ENCODE measurements at places on chromosomes 6 and 20.

DNA sequence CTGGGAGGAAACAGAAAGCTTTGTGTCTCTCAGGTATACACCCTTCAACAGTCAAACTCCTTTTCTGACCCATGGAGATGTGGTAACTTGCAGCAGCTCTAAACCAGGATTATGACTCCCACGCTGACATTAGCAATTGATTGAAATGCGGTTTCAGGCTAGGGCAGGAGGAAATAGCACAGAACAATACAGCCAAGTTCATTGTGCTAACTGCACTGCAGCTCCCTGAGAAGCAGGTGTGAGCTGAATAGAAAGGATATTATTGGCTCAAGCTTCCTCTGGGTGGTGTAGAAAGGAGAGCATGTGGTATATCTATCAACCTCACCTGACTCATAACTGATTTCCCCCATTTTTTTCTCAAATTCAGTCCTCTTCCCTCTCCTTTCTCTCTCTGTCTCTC lies 612.3 kb upstream of the BTBD3 start:
- no peak for DNase-seq

DNA sequence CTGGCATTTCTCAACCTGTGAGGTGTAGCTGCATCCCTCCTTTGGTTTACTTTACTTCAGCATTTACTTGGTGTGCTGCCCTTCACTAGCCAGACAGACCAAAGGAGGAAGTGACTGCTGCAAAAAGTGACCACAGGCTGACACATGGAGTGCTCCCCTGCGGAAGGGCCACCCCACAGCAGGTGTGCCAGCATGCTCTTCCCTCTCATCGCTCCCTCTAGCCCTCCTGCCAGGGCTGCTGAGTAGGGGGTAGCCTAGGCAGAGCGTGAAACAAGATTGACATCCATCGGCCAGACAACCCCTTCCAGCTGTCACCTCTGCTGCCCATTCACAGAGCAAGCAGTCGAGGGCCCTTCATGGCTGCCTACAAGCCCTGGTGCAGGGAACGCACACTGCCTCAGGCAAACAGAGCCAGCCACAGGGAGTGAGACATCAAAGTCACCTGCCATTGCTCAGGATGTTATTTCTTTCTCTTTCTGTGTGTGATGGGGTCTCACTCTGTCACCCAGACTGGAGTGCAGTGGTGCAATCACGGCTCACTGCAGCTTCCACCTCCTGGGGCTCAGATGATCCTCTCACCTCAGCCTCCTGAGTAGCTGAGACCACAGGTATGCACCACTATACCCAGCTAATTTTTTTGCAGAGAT lies 102.0 kb upstream of the RPS6KA2 start:
- no peak for DNase-seq

- DNase-seq, result no peak
Observed at GRCh38 chr20:24733416-24733815, 215.7 kb upstream of the CST7 start.

GRCh38 chr6:156883497-156884252 lies 106.5 kb downstream of the ARID1B start:
- DNase-seq, result no peak

- no peak for DNase-seq
Observed at GRCh38 chr6:161901740-161902426, 628.0 kb upstream of the AGPAT4 start.

GRCh38 chr6:24905483-24905882 lies 30.3 kb downstream of the RIPOR2 start:
- no peak for DNase-seq

DNA sequence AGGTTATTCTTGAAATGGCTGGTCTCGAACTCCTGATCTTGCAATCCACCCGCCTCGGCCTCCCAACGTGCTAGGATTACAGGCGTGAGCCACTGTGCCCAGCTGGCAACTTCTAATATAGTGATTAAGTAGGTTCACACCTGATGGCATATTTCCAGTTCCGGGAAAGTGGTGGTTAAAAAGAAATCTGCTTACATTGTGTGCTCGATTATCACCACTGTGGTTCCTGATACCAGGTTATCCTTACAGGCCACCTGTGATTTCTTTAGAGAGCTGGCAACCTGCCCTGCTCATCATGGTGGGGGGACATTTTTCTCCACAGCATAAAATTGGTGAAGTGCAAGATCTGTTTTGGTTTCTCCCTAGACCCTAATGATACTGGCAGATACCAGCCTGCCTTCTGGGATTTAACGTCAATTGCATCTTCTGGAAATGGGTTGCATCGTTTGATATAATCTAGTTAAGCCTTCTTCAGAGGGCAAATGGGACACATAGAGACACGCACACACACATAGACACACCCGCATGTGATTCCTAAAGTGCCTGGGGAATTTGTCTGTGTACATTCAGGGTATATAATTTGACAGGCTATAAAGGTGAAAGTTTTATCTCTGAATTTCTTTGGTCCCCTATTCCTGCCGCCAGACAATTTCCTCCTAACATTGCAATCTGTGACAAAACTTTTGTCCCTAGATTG lies 49.7 kb upstream of the CITED2 start:
- DNase-seq, result no peak

DNA sequence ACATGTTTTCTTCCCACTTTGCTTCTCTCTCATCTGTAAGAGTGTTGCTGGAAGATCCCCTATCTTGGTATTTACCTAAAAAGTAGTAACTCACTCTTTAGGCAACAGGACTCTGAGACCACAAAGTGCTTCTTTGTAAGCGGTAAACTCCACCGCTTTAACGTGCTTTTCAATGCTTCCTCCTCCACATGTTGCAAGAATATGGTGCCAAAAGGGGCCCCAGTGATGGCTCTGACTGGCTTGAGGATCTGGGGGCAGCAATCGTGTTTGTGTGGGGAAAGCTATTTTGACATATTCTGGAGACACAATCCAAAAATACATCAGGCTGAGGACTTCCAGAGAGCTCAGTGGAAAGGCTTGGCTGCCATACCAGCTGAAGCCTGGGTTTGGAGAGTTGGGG lies 12.4 kb upstream of the CPNE5 start:
- DNase-seq, result no peak

DNA sequence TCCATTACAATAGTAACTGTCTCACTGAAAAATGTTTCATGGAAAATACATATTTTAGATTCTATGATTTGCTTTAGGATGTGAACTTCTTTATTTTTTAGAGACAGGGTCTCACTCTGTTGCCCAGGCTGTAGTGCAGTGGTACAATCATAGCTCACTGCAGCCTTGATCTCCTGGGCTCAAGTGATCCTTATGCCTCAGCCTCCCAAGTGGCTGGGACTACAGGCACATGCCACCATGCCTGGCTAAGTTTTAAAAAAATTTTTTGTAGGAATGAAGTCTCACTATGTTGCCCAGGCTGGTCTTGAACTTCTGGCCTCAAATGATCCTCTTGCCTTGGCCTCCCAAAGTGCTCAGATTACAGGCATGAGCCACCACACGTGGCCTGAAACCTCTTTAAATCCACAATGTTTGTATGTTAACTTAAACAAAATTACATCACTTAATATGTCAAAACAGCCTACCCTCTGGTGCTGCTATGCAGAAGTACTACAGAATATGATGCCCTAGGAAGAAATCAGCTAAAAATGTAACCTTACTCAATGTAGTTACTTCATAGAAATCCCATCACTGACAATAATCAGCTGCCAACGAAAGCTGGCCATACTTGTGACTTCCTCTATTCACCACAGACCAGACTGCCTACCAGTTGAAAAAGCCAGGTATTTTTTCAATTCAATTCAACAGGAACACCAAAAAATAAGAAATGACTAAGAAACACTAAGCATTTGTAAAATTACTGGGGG lies 17.6 kb downstream of the EEF1A1 start:
- DNase-seq, result no peak

GRCh38 chr20:39752262-39752876 lies 790.2 kb downstream of the DHX35 start:
- no peak for DNase-seq

DNA sequence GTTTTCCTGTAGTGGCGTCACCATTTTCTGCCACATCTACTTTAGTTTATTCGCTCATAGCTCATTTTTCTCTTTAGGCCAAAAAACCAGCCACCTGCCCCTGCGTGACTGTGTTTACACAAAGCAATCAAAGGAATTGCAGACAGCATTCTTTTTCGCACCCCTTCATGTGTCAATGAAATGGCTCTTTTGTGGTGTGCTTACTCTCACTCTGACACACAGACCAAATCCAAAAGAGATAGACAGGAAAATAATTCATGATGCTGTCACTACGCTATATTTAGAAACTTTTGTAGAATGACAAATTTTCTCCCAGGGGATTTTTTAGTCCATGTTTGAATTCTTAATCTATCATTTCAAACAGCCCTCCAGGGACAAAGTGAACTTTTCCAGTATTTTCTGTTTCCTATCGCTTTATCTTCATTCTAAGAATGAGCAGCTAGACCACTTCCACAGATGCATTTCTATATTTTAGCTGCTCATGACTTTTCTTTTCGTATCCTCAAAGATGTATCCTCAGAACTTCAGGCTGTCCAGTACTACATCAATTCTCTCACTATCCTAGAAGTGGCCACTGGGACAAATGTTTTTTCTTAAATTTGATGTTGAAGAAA lies 37.9 kb upstream of the KHDRBS2 start:
- no peak for DNase-seq

DNA sequence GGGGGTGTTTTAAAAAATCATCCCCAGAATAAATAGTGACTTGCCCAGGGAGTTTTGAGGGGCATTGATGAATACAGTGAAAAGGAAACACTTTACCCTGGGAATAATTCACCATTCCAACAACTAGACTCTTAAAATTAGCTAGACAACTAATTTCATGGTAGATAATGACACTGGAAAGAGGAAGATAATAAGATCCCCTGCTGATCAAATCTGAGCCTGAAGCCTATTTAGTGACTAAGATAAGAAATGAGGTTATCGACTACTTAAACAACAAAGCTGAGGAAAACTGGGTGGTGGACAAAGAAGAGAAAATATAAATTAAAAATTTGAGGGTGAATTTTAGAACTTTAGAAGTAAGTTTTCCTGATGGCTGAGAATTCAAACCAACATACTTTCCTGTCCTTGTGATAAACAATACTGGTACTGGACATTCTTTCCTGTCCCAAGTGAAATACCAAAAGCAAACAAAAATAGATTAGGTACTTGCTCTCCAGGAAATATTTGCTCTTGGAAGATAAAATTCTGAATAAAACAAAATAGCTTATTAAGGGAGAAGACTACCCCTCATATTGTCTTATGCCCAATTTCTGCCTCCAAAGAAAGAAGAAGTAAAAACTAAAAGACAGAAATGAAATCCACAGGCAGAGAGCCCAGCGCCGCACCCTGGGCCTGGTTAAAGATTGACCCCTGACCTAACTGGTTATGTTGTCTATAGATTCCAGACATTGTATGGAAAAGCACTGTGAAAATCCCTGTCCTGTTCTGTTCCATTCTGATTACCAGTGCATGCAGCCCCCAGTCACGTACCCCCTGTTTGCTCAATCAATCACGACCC lies 64.0 kb upstream of the ADGRF4 start:
- no peak for DNase-seq

- no peak for DNase-seq
Observed at GRCh38 chr6:28323813-28324424, 12.0 kb downstream of the ZSCAN31 start.

GRCh38 chr6:157884756-157885155 lies 61.7 kb downstream of the SNX9 start:
- no peak for DNase-seq

DNA sequence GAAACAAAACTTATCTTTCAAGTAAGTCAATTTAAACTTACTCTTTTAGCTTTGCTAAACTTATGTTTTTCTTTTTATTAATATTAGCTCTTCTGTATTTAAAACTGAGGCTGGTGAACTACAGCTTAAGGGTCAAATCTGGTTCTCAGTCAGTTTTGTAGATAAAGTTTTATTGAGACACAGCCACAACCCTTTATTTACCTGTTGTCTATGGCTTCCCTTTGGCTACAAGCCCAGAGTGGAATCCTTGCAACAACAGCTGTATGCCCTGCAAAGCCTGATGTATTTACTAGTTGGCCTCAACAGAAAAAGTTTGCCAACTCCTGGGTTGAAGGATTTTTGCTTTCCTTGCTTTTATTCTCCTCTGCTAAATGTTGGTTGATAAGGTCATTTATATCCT lies 491.4 kb upstream of the RNF217 start:
- no peak for DNase-seq

- no peak for DNase-seq
Observed at GRCh38 chr6:20565342-20565741, 31.1 kb downstream of the CDKAL1 start.

DNA sequence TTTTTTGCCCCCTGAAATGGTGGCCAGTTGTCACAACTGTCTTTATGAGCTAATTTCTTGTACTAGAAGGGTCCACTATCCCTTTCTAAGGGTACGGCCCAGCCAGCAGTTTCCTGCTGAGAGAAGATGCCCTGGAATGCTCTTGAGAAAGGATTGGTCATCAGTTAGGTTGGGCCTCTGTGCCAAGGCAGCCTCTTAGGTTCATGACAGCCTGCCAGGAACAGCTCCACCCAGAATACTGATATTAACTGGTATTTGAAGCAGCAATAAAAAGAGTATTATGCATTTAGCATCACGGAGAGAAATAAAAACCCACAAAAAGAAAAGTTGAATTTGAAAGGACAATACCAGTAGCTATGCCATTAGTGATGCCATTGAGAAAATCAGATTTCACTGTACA lies 9.0 kb upstream of the HINT3 start:
- DNase-seq, result no peak

DNA sequence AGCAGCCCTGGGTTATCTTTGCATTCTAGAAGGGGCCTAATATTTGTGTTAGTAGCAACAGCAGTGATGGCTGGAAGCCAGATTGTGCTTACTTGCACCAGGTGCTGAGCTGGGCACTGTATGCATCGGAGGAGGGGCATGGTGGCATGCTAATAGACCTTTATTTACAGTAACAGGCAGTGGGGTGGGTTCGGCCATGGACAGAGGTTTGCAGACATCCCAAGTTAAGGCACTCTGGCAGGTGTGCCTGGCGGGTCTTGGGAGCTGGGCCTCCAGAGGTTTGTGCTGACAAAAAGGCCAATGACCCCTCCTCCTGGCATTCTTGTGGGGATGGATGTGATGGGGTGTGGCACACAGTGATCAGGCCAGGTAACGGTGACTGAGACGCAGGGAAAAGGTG lies 39.0 kb upstream of the CD93 start:
- DNase-seq, result no peak

GRCh38 chr6:143515061-143515760 lies 3.7 kb upstream of the FUCA2 start:
- DNase-seq, result no peak

- DNase-seq, result no peak
Observed at GRCh38 chr6:111861431-111861885, 11.8 kb downstream of the FYN start.

- DNase-seq, result no peak
Observed at GRCh38 chr6:125095580-125096301, 57.8 kb upstream of the TPD52L1 start.
